ENCODE measurements at places on chromosomes 12 and 14.

- DNase-seq = no peak
These were observed 173.6 kb downstream of the PHETA1 start for GRCh38 chr12:111195316-111195715.

GRCh38 chr12:9037431-9037830 lies 48.1 kb downstream of the KLRG1 start:
- DNase-seq = no peak

- DNase-seq = no peak
These were observed 15.3 kb upstream of the NTF3 start for GRCh38 chr12:5416571-5416970.

DNA sequence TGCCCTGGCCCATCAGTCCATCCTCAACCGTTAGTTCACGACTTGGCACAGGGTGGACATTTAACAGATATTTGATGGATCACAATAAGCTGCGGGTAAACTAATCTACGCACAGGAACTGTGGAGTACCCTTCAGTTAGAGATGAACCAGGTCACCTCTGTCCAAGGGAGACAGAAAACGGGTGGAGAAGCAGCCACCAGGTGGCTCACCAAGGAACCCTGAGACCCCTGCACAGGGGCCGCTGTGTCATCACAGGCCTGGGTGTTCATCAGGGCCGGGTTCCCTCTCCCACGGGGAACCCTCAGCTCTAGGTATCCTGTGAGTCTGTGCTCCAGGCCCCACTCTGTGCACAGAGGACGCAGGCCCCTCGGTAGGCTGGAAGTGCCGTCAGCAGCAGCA lies 122.2 kb downstream of the PIWIL1 start:
- no peak for DNase-seq

GRCh38 chr14:51548187-51548586 lies 103.5 kb upstream of the FRMD6 start:
- DNase-seq = no peak
